Stimulated activated CD8-positive, alpha-beta memory T cell treated with anti-CD3 and anti-CD28 coated beads, Interleukin-4, amount 100 ng/mL, for 1 hour (primary cell): ENCODE measurements at places on chromosomes 5 and 9.

GRCh38 chr9:22050924-22051323, 41.8 kb upstream of the CDKN2B start:
- DNase-seq = no peak

- DNase-seq = no peak
These were observed 97.2 kb downstream of the SH3TC2 start for GRCh38 chr5:148965511-148966265.

GRCh38 chr5:176501333-176501732, 35.9 kb downstream of the RNF44 start:
- no peak for DNase-seq

DNA sequence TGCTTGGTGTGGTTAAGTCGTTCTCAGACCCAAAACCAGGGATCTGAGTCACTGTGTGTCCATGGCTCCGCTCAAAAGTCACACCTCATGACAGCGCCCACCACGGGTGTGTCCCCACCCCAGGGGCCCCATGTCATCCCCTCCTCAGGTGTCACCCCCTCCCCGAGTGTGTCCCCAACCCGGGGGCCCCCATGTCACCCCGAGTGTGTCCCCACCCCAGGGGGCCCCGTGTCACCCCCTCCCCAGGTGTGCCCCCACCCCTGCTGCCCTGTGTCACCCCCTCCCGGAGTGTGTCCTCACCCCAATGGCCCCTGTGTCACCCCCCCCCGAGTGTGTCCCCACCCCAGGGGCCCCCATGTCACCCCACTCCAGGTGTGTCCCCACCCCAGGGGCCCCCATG, 5.1 kb downstream of the LRRC14B start:
- no peak for DNase-seq

DNA sequence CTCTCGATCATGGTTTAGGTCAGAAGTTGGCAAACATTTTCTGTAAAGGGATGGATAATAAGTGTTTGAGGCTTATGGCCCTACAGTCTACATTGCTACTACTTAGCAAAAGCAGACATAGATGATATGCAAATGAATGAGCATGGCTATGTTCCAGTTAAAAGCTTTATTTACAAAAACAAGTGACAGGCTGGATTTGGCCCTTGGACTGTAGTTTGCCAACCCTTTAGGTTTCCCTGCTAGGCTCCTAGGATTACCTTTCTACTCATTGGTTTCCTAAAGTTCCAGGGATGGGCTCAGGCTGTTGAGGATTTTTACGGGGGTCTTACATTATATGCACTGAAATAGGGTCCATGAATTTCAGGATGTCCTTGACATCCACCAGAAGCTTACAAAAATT, 57.5 kb downstream of the GPR21 start:
- DNase-seq = no peak
